ENCODE measurements at places on chromosomes 16 and 17. TPM values are rescaled to one million over a fixed set of nuclear protein-coding genes. Genes with fewer than 3 reads are reported as not detected.
A peak's percentile ranks its signal among the peaks of the same experiment; 100 is the strongest.

UNC45B gene
- total RNA-seq, result 0.02 TPM

HASPIN gene
- 13.2 TPM for total RNA-seq

ZFP1 gene
- 17.4 TPM for total RNA-seq

RNPS1 gene
- total RNA-seq, result 147 TPM

KRTAP4-16 gene
- not detected for total RNA-seq

TGFB1I1 gene
- total RNA-seq, result 8.6 TPM

ADORA2B gene
- total RNA-seq, result 10.6 TPM

SALL1 gene
- 1.6 TPM for total RNA-seq

ASGR1 gene
- not detected for total RNA-seq

COX6A2 gene
- total RNA-seq, result not detected

MEOX1 gene
- not detected for total RNA-seq

CCDC200 gene
- not detected for total RNA-seq

CES5A gene
- total RNA-seq, result not detected

GRCh38 chr17:388087-388486 lies 35.5 kb upstream of the RPH3AL start:
- DNase-seq, result no peak

DNA sequence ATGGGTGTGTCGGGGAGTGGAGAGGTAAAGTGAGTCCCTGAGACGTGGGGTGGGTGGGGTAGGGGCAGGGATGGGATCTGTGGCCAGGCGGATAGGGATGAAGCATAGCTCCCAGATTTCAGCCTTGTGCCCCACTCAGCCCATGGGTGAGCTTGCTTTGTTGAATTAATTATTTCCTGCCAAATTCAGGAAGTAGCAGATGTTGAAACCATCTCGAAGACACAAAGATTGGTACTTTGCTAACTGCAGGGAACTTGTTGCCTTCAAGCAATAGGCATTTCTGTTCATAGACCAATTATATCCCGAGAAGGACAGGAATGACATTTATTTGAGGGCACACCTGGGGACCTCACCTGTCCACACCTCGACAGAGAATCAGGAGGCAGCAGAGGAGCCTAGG lies 11.0 kb upstream of the C16orf74 start:
- no peak for DNase-seq

GRCh38 chr17:2238432-2239169 lies 65.0 kb downstream of the SMG6 start:
- DNase-seq, result no peak

DNA sequence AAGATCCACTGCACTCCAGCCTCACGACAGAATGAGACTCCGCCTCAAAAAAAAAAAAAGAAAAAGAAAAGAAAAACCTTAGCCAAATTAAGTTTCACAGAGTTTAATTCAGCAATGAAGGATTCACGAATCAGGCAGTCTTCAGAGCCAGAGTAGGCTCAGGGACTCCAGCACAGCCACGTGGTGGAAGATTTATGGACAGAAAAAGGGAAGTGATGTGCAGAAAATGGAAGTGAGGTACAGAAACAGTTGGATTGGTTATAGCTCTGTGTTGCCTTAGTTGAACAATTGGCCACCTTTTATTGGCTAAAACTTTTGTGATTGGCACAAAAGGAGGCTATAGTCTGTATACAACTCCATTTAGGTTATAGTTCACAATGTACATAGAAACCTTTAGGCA lies 256.6 kb downstream of the HS3ST3B1 start:
- no peak for DNase-seq

DNA sequence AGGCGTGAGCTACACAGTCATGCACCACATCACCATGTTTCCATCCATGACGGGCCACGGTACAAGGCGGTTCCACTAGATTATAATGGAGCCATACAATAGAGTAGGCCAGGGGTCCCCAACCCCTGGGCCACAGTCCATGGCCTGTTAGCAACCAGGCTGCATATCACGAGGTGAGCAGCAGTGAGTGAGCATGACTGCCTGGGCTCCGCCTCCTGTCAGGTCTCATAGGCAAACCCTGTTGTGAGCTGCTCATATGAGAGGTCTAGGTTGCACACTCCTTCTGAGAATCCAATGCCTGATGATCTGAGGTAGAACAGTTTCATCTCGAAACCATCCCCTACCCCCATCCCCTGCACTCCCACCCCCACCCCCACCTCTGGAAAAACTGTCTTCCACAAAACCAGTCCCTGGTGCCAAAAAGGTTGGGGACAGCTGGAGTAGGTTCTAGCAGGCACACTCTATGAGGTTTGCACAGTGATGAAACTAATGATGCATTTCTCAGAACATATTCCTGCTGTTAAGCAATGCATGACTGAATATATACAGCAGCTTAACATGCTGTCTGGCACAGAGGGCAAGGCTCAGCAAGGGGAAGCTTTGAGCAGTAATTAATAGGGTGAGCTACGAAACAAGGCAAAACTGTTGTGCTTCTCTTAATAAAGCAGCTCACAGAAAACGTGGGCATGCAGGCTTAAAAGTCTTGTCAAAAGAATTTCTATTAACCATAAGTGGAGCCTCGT lies 108.0 kb downstream of the VPS53 start:
- DNase-seq, result no peak

DNA sequence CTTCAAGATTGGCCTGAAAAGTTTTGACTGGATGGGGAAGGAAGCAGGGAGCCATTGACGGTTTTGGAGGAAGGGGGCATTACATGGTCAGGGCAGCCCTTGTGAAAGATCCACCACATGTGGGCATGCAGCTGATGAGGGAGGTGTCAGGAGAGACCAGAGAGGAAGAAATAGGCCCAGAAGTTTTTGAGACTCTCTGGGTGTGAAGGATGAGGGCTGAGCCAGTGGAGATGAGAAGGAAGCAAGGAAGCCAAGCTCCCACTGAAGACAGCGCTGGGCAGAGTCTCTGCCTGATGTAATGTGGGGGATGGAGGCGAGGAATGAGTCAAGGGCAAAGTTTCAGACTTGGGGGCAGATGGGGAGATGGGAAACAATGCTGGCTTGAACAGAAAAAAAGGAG lies 530 bp downstream of the CCL17 start:
- DNase-seq, result no peak

- no peak for DNase-seq
These were observed 21.8 kb upstream of the FOXK2 start for GRCh38 chr17:82497483-82498405.

DNA sequence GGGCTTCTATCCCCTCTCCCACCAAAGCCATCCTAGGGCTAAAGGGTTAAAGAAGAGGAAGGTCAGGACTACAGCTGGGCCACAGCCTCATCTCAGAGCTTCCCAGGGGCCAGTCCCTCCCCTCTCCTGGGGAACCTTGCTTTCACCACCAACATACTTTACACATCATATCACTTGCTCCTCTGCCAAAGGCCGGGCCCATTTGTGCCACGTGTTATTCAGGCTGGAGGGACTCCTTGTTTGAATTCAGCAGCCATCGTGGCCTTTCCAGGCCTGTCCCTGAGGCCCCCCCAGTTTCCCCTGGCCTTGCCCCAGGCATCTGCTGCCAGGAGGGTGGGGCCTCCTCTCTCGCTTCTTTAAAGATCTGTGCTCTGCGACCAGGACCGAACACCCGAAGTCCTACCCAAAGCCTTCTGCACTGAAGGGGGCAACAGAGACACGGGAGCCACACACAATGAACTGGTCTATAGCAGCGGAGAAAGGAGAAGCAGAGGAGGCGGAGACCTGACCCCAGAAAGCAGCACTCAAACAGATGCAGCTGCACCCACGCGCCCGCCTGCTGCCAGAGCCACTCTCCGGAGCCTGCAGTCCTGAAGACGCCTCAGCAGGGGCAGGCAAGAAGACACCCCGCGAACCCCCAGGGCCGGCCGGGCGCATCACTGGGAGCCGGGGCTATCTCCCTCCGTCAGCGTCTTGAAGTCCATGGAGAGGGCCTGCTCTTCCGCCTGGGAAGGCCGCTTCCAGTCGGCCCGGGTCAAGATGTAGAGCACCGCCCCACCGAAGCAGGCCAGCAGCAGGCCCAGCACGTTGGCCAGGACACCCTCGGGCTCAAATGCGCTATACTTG lies 12.1 kb downstream of the CYB561 start:
- no peak for DNase-seq

DNA sequence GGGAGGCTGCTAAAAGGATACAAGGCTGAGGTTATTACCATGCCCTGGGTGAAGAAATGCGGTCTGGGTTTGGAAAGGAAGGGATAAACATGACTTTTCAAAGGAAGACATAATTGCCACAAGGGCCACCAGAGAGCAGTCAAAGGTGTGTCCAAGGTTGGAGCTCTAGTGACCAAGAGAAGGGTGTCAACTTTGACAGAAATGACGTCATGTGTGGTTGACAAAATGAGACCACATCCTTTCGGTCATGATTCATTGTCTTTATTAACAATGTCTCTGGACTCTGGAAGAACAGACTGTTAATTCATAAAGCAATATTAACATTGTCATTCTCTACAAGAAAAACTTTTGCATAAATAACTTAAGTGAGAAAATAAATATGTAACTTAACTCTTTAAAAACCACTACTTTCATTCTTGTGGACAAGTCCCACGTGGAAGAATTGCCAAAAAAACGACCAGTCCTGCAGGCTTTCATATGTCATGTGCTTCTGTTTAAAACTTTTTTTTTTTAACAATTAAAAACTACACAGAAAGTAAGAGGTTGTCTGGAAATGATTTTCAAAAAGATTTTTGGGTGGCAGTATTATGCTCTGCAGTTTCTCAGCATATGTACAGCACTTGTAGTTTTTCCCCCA lies 5.0 kb downstream of the SOST start:
- no peak for DNase-seq

- DNase-seq, result peak; percentile 32
These were observed 782 bp downstream of the FAM83G start for GRCh38 chr17:19003543-19004420.

DNA sequence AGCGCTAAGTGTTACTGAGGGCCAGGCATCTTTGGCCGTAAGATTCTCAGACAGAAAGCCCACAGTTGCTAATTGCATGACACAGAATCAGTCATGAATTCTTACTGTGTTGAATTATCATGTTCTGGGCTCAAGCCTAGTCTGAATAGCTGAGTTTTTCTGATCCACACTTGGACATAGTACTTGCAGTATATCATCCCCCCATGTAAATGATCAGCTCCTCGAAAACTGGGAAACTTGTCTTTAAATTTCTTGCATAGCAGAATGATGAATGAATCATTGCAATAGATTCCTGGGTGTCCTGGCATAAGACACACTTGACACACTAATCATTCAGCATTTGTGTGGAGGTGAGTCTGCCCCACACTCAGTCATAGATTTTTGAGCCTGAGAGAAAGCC lies 2.2 kb downstream of the MLYCD start:
- no peak for DNase-seq

DNA sequence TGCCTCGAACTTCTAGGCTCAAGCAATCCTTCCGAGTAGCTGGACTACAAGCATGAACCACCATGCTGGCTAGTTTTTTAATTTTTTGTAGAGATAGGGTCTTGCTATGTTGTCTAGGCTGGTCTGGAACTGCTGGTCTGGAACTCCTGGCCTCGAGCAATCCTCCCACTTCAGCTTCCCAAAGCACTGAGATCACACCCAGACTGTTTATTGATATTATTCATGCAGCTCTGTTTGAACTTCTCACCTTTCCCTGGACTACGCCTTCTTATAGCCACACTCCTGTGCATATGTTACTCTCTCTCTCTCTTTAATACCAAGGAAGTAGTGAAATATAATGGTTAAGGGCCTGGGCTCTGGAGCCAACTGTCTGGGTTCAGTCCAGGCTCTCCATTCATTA lies 4.6 kb downstream of the COG7 start:
- DNase-seq, result peak; percentile 47

DNA sequence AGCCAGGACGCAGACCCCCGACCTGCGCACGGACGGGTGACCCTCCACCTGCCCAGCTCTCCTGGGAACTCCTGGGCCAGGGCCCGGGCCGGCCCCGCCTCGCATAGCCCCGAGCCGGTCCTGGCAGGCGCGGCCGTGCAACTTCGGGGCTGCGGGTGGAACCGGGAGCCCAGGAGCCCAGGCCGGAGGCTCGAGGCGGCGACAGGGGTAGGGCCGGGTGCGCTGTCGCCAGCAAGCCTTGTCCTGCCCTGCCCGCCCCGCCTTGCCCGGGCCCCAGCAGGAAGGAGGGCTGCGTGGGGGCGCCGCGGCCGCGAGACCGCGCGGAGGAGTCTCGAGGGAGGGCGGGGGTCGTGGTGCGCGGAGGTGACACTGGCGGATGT lies 408 bp downstream of the LMF1 start:
- no peak for DNase-seq

GRCh38 chr16:81637336-81638235 lies 141.5 kb upstream of the PLCG2 start:
- DNase-seq, result no peak

DNA sequence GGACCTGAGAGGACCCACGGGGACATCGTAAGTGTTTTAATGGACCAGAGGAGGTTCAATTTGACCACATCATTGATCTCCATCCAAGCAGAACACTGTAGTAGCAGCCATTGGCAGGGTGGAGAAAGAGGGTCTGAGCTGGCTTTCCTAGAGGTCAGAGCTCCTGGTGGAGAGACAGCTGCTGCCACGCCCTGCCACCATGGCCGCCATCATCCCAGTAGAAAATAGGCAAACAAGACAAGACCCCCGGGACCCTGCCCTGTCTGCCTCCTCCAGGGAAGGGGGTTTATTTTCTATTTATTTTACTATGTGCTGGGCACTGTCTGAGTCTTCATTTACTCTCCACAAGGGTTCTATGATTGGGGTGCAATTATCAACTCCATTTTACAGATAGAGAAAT lies 11.4 kb upstream of the ITGA3 start:
- no peak for DNase-seq

GRCh38 chr17:22600644-22601298 lies 908.4 kb downstream of the KCNJ18 start:
- DNase-seq, result peak; percentile 21

DNA sequence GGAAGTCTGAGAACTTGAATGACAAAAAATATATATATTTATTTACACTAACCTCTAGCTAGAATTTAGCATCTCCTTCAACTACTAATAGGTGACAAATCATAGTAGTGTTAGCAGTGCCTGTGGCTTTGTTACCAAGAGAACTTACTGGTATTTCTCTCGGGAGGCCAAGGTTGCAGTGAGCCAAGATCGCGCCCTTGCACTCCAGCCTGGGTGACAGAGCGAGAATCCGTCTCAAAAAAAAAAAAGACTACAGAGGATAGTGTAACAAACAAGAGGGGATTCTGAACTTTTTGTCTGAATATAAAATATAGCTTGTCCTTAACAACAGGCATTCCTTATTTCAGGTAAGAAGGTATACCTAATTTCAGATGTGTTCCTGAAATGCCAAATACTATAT lies 1.3 kb upstream of the SUZ12 start:
- DNase-seq, result no peak

- no peak for DNase-seq
These were observed 274.2 kb downstream of the ABCC12 start for GRCh38 chr16:47881574-47881973.

DNA sequence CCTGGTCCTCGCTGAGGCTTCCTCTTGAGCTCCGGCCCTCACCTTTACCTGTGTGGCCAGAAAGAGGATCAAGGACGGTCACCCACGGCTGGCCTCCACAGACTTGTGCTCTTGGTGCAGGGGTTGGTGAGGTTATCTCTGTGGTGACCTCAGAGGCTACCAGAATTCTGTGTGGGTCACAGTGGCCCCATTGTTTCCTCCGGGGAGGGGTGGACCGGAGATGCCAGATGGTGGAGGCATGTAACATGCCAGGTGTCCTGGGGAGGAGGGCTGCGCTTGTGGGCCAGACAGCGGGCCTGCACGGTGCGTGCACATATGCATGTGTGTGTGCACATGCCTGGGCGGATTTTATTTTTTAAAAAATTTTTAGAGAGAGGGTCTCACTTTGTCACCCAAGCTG lies 6.3 kb downstream of the SGCA start:
- no peak for DNase-seq

- DNase-seq, result no peak
These were observed 38.5 kb downstream of the CTU2 start for GRCh38 chr16:88744577-88745521.

GRCh38 chr17:28133562-28133970 lies 91.1 kb downstream of the NLK start:
- no peak for DNase-seq

Measured in NCI-H460 (cell line).